ENCODE measurements at places on chromosomes 5 and 9. TPM values are rescaled to one million over a fixed set of nuclear protein-coding genes. Genes with fewer than 3 reads are reported as not detected.

Gene PRUNE2
- total RNA-seq: 0.78 TPM

Gene SPINK6
- total RNA-seq: not detected

Gene WDR55
- total RNA-seq: 17.8 TPM

Gene MEIKIN
- not detected for total RNA-seq

Gene PFN3
- total RNA-seq: not detected

Gene GLDC
- 112 TPM for total RNA-seq

Gene N4BP3
- 0.13 TPM for total RNA-seq

Gene FAM153A
- 0.73 TPM for total RNA-seq

Gene SLC25A2
- 0.25 TPM for total RNA-seq

Gene MRPS2
- 30.7 TPM for total RNA-seq
